ENCODE measurements at places on chromosomes 13 and 19.

DNA sequence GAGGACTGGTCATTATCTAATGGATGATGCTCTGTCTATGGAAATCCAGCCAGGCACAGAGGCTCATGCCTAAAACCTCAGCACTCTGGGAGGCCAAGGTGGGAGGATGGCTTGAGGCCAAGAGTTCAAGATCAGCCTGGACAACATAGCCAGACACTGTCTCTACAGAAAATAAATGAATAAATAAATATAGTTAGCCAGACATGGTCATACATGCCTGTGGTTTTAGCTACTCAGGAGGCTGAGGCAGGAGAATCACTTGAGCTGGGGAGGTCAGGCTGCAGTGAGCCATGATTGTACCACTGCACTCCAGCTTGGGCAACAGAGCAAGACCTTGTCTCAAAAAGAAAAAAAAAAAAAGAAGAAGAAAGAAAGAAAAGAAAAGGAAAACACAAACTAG is 234.7 kb downstream of the TSHZ3 start:
- no peak for DNase-seq

GRCh38 chr19:55636723-55637122 is 4.1 kb upstream of the ZNF580 start:
- no peak for DNase-seq

DNA sequence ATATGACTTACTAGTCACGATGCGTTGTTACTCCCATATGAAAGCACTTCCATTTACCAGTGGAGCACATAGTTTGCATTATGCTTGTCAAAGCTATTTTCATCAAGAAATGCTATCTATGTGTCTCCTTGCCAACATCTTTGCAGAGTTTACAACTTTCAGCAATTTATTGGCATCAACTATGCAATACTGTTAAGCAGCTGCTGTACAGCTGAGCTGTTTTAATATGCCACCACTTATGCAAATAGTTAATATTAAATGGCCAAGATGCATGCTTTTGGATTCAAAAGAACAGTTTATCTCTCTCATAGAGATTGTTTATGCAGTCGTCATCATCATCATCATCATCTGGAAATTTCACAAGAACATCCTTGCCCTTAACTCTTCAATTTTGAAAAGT is 67.9 kb upstream of the KLF5 start:
- DNase-seq: no peak

- no peak for DNase-seq
These were observed 14.6 kb downstream of the AP3D1 start for GRCh38 chr19:2136796-2137195.

- no peak for DNase-seq
These were observed 70.5 kb downstream of the GJA3 start for GRCh38 chr13:20090349-20090748.

DNA sequence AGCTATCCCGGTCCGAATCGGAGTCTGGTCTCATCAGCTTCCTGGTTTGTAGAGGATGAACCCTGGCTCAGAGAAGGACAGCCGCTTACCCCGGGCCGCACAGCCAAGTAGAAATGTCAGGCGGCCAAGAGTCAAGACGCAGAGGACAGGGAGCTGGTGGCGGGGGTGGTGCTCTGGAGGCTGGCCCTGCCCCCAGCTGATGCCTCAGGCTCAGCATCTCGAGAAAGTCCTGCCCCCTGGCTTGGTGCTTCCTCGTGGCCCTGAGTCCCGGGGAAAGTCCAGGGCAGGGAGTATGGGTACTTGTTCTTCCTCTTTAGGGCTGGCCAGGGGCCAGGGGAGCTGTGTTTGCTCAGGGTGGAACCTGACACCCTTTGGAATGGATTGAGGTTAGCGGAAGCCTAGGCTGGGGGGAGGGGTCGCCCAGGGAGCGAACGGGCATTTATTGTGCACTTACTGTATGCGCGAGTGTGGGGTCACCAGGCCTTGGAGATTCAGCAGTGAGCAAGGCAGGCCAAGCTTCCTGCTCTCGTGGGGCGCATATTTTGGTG is 2.2 kb downstream of the TJP3 start:
- peak; percentile 77 for DNase-seq

GRCh38 chr13:31060220-31060619 is 101.5 kb downstream of the HSPH1 start:
- DNase-seq: no peak

DNA sequence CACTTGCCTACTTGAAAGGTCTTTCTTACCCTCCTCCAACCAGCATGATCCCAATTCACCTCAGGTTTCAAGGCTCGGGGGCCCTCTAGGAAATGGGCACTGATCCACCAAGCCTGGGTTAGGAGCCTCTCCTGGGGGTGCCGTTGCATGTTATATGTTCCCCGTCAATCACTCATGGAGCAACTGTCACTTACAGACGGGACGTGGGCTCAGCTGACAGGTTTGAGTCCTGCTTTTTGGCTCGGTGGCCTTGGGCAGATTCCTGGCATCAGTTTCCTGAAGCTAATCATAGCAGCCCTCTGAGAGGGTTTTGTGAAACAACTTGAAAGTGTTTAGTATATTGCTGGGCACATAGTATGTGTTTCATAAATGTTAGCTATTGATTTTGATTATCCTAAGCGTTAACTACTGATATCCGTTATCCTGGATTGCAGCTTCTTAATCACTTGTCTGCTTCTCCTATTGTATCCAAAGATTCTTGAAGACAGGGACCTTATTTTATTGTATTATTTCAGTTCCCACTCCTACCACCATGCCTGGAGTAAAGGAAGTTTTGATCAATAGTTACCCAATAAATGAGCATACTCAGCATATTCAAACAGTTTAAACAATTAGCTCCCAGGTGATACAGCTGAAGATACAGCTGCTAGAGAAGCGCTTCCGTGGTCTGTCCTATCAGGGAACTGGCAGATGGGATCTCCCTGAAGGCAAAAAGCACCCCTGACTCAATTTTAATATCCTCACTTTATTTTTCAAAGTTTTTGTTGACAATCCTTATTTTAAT is 57.9 kb downstream of the RFC3 start:
- no peak for DNase-seq

GRCh38 chr13:106532111-106532929 is 3.1 kb downstream of the EFNB2 start:
- DNase-seq: no peak

DNA sequence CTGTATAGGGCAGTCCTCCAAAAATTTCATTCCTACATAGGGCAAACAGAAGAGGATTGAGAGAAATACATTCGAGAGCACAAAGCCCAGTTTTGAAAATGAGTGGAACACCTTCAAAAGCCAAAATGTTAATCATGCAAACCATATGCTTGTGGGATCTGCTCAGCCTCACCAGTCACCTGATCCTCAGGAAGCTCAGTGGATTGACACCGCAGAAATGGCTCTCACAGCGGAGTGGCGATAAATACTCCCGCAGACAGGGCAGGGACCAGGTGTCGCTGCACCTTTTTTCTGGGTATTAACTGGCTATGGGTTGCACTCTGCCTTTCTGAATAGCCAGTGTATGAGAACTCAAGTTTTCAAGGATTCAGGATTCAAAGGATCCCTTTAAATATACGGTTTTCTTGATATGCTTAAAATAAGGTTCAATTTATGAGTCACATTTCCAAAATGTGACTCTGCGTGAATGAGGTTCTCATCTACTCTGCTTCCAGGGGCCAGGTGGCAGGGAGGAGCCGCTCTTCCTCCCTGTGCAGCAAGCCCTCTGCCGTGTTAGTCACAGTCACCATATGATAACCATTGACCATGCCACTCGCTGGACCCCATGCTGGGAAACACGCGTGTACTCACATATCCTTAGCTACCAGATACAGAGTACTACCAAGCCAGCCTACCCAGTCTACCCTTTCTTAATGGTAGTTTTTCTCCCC is 18.3 kb upstream of the DHRS12 start:
- no peak for DNase-seq

GRCh38 chr19:33795370-33796163 is 1.1 kb upstream of the KCTD15 start:
- DNase-seq: peak; percentile 67

DNA sequence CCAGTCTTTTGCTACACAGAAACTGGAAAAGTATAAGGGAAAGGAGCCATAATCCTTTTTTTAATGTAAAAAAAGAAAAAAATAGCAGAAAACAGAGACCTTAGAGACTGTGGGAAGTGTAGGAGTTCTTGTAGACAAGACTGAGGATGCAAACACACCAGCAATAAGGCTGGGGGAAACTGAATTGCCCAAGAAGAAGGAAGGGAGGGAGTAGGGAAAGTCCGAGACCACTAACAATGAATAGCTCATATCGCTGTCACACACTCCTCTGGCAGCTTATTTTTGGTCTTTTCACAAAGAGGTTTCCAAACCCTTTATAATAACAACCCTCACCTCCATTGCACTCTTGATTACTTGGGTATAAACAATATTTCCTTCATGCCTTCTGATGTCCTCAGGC is 952.0 kb downstream of the SLITRK5 start:
- no peak for DNase-seq

DNA sequence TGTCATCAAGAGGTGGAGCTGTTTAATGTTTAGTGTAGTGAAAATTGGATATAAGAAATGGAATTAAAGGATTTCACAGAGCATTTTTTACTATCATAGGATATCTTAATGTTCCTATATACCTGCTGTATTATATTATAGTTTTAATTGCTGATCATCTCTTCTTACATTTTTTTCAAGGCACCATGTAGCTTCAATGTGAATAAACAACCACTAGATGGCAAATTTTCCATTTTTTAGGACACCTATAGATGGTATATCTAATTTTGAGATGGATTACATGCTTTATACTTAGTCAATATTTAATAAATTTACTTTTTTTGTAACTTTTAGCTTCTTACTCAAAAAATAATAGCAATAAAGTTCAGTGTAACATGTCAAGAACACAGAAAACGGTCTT is 9.0 kb upstream of the ATXN8OS start:
- no peak for DNase-seq

- DNase-seq: no peak
These were observed 10.0 kb upstream of the INSR start for GRCh38 chr19:7304200-7304599.

GRCh38 chr19:46192992-46193650 is 36.4 kb upstream of the IGFL1 start:
- no peak for DNase-seq

DNA sequence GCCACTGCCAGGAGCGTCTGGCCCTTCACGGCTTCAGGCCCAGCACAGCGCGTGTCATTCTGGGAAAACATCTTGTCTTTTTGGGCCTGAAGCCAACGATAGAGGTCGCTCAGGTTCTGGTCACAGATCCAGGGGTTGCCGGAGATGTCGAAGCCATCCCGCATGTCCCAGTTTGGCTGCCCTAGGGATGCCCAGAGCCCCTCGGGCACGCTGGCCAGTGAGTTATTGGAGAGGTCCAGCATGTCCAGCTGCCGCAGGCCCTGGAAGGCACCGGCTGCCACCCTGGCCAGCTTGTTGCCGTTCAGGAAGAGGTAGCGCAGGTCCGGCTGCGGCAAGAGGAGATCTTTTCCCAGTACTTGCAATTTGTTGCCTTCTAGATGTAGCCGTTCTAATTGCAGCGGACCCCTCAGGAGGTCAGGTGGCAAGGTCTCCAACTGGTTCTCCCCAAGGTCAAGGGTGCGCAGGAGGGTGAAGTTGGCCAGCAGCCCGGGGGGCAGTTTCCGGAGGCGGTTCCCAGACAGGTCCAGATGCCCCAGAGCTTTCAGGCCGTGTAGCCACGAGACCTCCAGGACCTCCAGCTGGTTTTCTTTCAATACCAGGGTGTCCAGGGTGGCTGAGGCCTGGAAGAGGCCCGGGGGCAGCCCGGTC is 1.8 kb downstream of the LRG1 start:
- DNase-seq: peak; percentile 57

- no peak for DNase-seq
These were observed 318.4 kb upstream of the MAB21L1 start for GRCh38 chr13:35794734-35795389.

GRCh38 chr19:5017235-5017634 is 48.3 kb downstream of the KDM4B start:
- no peak for DNase-seq

DNA sequence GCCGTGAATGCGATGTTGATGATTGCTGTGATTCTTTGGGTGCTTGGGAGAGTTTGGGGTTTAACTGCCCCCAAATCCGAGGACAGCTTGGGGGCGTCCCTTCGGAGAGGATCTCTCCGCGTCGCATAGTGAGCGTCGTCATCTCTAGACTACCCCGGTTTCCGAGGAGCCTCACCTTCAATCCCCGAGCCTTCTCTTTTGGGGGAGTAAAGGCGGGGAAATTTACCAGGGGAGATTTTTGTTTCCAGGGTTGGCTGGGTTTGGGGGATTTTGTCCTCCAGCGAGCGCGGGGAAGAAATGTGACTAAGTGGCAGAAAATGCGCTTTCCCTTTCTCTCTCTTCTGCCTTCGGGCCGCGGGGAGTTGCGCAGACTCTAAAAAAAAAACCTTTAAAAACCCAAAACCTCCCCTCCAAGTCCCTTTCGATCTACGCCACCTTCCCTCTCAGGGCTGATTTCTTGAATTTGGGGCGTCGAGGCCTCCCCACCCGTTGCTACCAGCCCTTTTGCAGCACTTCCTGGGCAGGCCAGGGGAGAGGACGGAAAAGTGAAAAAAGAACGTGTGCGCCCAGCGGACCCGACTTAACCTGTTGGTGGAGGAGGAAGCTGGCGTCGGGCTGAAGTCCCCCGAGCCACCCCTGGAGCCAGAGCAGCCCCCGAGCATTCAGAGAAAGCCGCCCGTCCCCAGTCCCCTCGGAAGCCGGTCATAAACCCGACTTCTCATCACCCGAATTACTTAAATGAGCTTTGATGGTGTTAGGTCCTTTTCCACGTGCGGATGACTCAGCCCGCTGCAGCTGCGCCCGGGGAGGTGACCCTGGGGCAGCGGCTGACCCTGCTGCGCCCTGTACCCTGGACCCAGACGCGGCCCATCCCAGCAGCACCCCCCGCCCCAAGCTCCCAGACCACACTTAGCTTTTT is 17.7 kb downstream of the NFIX start:
- no peak for DNase-seq

DNA sequence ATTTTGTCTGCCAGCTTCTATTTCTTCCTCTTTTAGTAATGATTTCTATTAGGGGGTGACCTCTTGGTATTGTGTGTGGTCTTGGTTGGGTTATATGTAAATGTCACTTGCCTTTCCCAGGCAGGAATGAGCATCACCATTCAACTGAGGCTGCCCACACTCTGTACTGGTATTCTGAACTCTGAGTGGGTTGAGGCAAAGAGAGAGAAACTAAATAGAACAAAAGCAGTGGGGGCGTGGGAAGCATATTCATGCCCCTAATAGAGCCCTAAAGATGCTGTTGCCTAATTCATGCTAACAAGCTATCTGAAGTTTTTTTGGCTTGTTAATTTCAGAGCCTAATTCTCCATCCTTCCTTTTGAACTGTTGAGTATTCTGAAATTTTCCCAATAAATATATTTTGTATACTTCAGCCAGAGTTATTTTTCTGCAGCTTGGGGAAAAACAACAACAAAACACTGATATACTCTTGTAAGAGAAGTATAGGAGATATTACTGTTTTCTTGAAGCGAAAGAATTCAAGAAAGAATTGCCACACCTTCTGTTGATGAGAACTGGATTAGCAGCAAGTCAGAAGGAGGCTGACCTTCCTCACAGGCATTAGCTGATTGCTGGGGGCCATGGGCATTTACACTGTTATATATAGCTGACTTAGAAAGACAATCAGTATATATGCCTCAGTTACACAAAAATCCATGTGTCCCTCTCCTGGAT is 315.8 kb upstream of the KLF12 start:
- no peak for DNase-seq

All from DMS79 treated with DMSO at 0.1 percent for 48 hours (cell line).